Esophagus squamous epithelium (tissue), 5 donors: ENCODE measurements at places on chromosomes 16 and 17. TPM values are rescaled to one million over a fixed set of nuclear protein-coding genes. Genes with fewer than 3 reads are reported as not detected.
A peak's percentile ranks its signal among the peaks of the same experiment; 100 is the strongest.

- H3K27me3 ChIP-seq, result no peaks in the 10 kb centered on the region
- no peak for DNase-seq
- H3K36me3 ChIP-seq, result peaks cover 15% of the 10 kb centered on the region
These were observed 1.1 kb downstream of the CCP110 start for GRCh38 chr16:19524616-19525384.

- H3K27me3 ChIP-seq, result no peaks in the 10 kb centered on the region
- DNase-seq, result no peak
- H3K4me1 ChIP-seq, result peaks cover 34% of the 10 kb centered on the region
- no peaks in the 10 kb centered on the region for H3K36me3 ChIP-seq
These were observed 193.5 kb downstream of the WWOX start for GRCh38 chr16:78292844-78293380.

DNA sequence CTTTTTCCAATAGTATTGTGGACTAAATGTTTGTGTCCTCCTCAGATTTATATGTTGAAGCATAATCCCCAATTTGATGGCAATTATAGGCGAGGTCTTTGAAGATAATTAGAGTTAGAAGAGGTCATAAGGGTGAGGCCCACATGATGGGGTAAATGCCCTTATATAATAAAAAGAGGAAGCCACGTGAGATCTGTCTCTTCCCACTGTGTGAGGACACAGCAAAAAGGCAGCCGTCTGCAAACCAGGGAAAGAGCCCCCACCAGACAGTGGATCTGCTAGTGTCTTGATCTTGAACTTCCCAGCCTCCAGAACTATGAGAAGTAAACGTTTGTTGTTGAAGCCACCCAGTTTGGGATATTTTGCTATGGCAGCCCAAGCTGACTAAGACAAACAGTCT, 76.0 kb downstream of the LYRM1 start:
- no peaks in the 10 kb centered on the region for H3K4me1 ChIP-seq
- no peaks in the 10 kb centered on the region for H3K27me3 ChIP-seq
- H3K4me3 ChIP-seq, result no peak overlapping the region
- DNase-seq, result no peak
- H3K36me3 ChIP-seq, result no peaks in the 10 kb centered on the region

- no peaks in the 10 kb centered on the region for H3K27me3 ChIP-seq
- peaks cover 20% of the 10 kb centered on the region for H3K4me1 ChIP-seq
- DNase-seq, result no peak
- H3K36me3 ChIP-seq, result no peaks in the 10 kb centered on the region
- peak overlapping the region; percentile 64 for H3K27ac ChIP-seq
These were observed 1.3 kb downstream of the RAB37 start for GRCh38 chr17:74738051-74738996.

The NRN1L gene
- 0.57 TPM for total RNA-seq

The CAVIN1 gene
- total RNA-seq, result 95.8 TPM

DNA sequence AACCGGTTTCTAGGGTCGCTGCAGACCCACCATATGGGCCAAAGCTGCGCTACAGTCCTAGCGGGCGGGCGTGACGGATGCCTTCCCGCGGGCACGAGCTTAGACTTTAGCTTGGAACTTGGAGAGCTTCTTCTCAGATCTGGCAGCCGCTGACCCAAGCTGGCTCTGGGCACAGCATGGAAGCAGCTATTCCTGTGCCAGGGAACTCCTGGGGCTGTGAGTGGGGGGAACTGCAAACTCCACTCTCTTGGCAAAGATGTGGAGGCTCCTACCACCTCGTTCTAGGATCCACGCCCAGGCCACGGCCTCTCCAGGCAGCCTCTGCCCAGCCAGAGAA, 8.8 kb downstream of the FAAP100 start:
- peaks cover 19% of the 10 kb centered on the region for H3K36me3 ChIP-seq
- no peak for DNase-seq
- H3K4me1 ChIP-seq, result no peaks in the 10 kb centered on the region
- H3K27ac ChIP-seq, result no peak overlapping the region
- peaks cover under 1% of the 10 kb centered on the region for H3K27me3 ChIP-seq

The INCA1 gene
- not detected for total RNA-seq

DNA sequence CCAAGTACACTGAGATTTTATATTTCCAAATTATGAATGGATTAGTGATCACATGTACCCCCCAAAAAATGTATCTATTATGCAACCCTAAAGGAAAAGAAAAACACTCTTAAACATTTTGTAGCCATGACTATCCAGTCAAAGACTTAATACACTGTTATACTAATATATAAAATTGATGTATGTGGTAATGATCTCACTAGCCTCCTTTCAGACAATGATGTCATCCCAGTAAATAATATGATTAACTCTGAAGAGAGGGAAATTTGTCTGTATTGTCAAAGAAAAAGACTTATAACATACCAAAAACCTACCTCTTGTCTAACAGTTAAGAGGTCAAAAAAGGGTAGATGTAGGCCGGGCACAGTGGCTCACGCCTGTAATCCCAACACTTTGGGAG, 80.7 kb downstream of the USP32 start:
- no peak overlapping the region for H3K27ac ChIP-seq
- H3K4me3 ChIP-seq, result no peak overlapping the region
- no peak for DNase-seq
- no peaks in the 10 kb centered on the region for H3K4me1 ChIP-seq
- H3K27me3 ChIP-seq, result no peaks in the 10 kb centered on the region

GRCh38 chr17:8103549-8103948, 14.8 kb downstream of the ALOXE3 start:
- no peaks in the 10 kb centered on the region for H3K36me3 ChIP-seq
- H3K4me3 ChIP-seq, result no peak overlapping the region
- peak overlapping the region; percentile 51 for H3K27ac ChIP-seq
- no peaks in the 10 kb centered on the region for H3K27me3 ChIP-seq

The HSD17B1 gene
- 3.6 TPM for total RNA-seq

GRCh38 chr16:67294938-67295361, 15.6 kb downstream of the PLEKHG4 start:
- no peaks in the 10 kb centered on the region for H3K36me3 ChIP-seq
- no peaks in the 10 kb centered on the region for H3K27me3 ChIP-seq
- H3K4me3 ChIP-seq, result no peak overlapping the region
- H3K4me1 ChIP-seq, result no peaks in the 10 kb centered on the region
- H3K27ac ChIP-seq, result no peak overlapping the region

The TMEM220 gene
- 9.5 TPM for total RNA-seq

DNA sequence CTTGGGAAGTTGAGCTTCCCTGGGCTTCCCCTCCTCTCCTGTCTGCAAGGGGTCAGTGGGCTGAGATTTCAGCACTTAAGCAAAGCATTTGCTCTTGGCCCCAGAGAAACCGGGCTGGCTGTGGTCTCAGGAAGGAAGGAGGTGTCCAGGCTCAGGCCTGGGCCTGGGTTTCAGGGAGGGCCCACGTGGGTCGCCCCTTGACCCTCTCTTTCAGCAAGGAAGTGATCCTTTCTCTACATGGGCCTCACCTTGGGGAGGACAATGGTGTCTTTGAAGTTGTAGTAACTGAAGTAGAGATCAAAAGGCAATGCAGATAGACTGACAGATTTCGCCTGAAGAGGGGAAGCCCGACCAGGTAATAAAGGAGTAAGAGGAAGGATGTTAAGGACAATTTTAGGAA, 2.7 kb downstream of the NOD2 start:
- H3K27ac ChIP-seq, result peak overlapping the region; percentile 89
- no peaks in the 10 kb centered on the region for H3K27me3 ChIP-seq
- no peak overlapping the region for H3K4me3 ChIP-seq

DNA sequence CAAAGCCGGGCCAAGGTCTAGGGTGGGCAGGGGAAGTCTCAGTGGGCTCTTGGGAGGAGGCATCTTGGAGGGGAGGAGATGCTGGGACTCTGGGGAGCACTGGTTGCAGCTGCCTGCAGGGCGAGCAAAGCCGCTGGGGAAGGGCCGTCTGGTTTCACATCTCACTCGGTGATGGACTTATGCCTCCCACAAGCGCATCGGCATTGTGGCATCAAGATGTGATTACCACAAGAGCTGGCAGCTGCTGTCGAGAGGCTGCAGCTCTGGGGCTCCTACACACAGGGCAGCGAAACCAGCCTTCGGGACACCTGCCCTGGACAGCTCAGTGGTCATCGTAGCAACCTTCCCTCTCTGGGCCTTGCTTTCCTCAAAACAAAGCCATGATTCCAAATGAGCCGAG, 3.1 kb upstream of the KCNJ12 start:
- H3K27ac ChIP-seq, result no peak overlapping the region
- H3K4me3 ChIP-seq, result no peak overlapping the region
- peaks cover 25% of the 10 kb centered on the region for H3K4me1 ChIP-seq

GRCh38 chr16:77353587-77354263, 81.1 kb downstream of the ADAMTS18 start:
- H3K27ac ChIP-seq, result no peak overlapping the region
- H3K27me3 ChIP-seq, result no peaks in the 10 kb centered on the region
- H3K4me3 ChIP-seq, result no peak overlapping the region
- no peaks in the 10 kb centered on the region for H3K4me1 ChIP-seq

The YBX2 gene
- total RNA-seq, result 3.1 TPM

DNA sequence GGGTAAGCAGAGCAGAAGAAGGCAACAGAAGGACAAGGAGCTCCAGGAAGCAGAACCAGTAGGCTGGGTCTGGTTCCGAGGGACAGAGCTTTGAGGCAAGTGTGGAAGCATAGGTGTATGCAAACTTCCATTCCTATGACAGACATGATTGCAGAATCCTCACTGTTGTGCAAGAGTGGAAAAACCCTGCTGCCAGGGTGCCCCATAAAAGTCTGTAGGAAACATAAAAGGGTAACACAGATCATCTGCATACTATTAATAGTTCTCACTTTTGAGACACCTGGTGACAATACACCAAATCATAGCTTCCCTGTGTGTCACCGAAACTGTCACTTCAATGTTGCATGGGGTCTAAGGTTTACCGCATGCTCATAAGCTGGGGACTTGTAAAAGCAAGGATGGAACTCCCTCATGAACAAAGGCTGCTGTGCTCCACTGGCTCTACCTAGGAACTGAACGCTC, 39.7 kb downstream of the ARHGAP17 start:
- no peak for DNase-seq
- H3K36me3 ChIP-seq, result no peaks in the 10 kb centered on the region
- no peaks in the 10 kb centered on the region for H3K27me3 ChIP-seq
- peaks cover 7% of the 10 kb centered on the region for H3K4me1 ChIP-seq
- H3K27ac ChIP-seq, result peak overlapping the region; percentile 30

- no peak for DNase-seq
- H3K27me3 ChIP-seq, result peaks cover 10% of the 10 kb centered on the region
- peaks cover 10% of the 10 kb centered on the region for H3K4me1 ChIP-seq
- H3K4me3 ChIP-seq, result no peak overlapping the region
- no peaks in the 10 kb centered on the region for H3K36me3 ChIP-seq
- H3K27ac ChIP-seq, result no peak overlapping the region
These were observed 20.4 kb downstream of the CA4 start for GRCh38 chr17:60169921-60170817.

DNA sequence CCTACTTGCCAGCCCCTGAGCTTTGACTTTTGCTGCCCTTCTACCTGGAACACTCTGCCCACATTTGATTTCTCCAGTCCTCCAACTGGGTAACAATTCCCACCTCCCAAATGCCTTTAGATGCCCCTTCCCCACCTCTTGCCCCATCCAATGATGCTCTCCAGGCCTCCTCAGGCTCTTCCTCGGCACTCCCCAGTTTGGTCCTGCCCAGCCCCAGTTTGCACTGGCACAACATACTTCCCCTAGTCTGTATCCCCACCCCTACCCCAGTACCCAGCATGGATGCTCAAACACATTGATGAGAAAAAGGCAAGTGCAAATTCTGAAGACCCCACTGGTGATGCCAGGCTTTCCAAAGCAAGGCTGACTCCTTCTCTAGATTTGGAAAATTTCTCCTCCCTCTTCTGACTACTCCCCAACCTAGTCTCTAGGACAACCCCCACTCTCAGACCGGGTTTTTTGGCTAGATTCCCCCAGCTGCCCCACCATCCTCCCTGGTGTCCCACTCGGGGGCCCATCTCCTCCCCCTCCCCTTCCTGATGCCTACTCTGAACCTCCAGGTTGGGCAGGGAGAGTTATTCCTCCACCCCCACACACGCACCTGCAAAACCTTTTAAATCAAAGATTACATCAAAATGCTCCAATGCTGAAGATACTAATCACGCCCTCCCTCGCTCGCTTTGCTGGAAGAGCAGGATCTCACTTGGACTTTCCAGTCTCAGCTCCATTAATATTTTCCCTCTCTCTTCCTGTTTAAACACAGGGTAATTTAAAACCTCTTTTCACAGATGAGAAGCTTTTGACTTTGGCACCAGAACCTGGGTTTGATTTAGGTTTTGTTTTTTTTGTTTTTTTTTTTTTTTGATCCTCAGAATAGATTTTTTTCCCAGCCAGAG, 94.9 kb downstream of the TMEM132E start:
- no peak for DNase-seq
- H3K27me3 ChIP-seq, result no peaks in the 10 kb centered on the region
- H3K36me3 ChIP-seq, result no peaks in the 10 kb centered on the region
- no peak overlapping the region for H3K4me3 ChIP-seq
- H3K4me1 ChIP-seq, result no peaks in the 10 kb centered on the region

- H3K4me1 ChIP-seq, result no peaks in the 10 kb centered on the region
- H3K36me3 ChIP-seq, result peaks cover 6% of the 10 kb centered on the region
- no peak for DNase-seq
- no peak overlapping the region for H3K27ac ChIP-seq
- H3K4me3 ChIP-seq, result no peak overlapping the region
These were observed 9.9 kb downstream of the NXPH3 start for GRCh38 chr17:49585422-49586027.

DNA sequence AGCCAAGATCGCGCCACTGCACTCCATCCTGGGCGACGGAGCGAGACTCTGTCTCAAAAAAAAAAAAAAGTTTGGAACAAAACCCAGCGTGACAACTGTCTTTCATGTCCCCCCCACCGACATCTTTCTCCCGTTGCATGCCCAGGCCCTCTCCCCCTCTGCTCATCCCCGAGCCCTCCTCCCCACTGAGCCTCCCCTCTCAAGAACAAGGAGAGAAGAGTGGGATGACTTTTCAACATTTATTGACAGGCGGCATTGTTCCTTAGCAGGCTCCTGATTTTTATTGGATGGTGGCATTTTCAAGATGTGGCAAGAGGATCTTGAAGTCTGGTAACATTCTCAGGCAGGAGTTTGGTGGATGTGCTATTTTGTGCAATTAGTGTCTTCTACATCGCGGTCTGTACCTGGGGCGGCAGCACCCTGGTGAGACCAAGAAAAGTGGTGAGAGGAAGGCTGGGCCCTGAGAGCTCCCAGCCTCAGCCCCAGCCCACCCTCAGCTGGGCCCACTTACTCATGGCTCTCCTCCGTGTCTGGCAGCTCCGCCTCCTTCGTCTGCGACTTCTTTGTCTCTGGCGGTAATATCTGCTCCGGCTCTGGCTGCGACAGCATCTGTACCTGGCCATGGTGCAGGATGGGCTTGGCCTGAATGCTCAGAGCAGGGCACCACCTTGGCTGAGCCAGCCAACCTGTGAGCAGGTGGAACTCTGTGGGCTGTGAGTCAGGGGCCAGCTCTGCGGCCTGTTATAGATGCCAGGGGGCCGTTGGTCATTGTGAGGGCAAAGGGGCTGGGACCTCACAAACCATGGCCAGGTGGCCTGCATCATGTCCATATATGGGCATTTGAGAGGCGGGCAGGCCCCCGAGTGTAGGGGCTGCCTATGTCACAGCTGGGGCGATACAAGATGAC, at the start of gene PRM1:
Gene PRM1 (minus strand): TSS at position 715 of the 907 bp plus-strand sequence. CDS start 92 bp downstream, at position 623.
- no peak within 1 kb of the TSS for H3K27ac ChIP-seq
- no peak for DNase-seq
- H3K4me1 ChIP-seq, result no peaks in the 10 kb centered on the region
- H3K36me3 ChIP-seq, result no peaks in the 10 kb centered on the region
- peaks cover 6% of the 10 kb centered on the region for H3K27me3 ChIP-seq
- no peak within 1 kb of the TSS for H3K4me3 ChIP-seq

GRCh38 chr17:60260540-60260939, 110.8 kb downstream of the CA4 start:
- no peaks in the 10 kb centered on the region for H3K4me1 ChIP-seq
- H3K4me3 ChIP-seq, result no peak overlapping the region
- H3K27me3 ChIP-seq, result no peaks in the 10 kb centered on the region
- peaks cover 3% of the 10 kb centered on the region for H3K36me3 ChIP-seq
- H3K27ac ChIP-seq, result no peak overlapping the region

GRCh38 chr16:50522324-50522723, 25.9 kb upstream of the NKD1 start:
- H3K27me3 ChIP-seq, result no peaks in the 10 kb centered on the region
- H3K4me1 ChIP-seq, result no peaks in the 10 kb centered on the region
- no peak overlapping the region for H3K4me3 ChIP-seq
- DNase-seq, result no peak
- no peak overlapping the region for H3K27ac ChIP-seq

The OTOA gene
- total RNA-seq, result 0.38 TPM
